AG08396 (cell line): ENCODE measurements at places on chromosomes 2 and 18.

DNA sequence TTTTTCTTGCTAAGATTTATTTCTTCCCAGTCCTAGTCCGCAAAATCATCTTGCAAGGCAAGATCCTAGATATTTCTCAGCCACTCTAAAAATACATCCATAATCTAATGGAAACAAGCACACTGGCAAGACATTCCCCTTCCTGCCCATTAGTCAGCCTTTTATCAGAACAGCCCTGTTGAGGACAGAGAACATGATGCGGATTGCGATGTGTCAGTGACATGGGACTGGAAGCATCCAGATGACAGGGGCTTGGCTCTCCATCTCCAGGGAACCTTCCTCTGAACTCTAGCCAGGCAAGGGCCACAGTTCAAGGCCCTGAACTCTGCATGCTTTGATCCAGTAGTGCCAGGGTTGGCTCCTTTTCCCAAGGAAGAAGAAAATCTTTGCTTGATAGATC, 70.0 kb downstream of the VSNL1 start:
- DNase-seq = no peak

DNA sequence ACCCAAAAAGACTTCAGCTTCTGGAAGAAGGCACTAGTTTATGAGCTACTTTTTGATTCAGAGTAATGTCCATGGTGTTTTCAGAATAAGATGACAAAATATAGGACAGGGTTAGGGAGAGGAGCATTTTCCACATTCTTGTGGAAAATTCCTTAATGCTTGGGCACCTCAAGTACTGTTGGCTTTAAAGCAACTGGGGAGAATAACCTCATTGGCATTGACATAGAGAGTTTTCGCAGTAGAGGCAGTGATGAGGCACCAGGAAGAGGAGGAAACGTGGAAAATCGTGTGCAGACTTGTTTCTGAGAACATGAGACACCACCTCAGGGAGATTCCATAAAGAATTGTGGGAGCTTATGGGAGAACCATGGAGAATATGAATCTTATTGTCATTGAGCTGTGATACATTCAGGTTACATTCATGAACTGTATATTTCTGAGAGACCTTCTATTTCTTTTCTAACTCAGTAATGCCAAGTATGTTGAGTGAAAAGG, 929.0 kb upstream of the NRXN1 start:
- DNase-seq = no peak

- DNase-seq = no peak
These were observed 42.0 kb upstream of the CCDC150 start for GRCh38 chr2:196597531-196597930.

DNA sequence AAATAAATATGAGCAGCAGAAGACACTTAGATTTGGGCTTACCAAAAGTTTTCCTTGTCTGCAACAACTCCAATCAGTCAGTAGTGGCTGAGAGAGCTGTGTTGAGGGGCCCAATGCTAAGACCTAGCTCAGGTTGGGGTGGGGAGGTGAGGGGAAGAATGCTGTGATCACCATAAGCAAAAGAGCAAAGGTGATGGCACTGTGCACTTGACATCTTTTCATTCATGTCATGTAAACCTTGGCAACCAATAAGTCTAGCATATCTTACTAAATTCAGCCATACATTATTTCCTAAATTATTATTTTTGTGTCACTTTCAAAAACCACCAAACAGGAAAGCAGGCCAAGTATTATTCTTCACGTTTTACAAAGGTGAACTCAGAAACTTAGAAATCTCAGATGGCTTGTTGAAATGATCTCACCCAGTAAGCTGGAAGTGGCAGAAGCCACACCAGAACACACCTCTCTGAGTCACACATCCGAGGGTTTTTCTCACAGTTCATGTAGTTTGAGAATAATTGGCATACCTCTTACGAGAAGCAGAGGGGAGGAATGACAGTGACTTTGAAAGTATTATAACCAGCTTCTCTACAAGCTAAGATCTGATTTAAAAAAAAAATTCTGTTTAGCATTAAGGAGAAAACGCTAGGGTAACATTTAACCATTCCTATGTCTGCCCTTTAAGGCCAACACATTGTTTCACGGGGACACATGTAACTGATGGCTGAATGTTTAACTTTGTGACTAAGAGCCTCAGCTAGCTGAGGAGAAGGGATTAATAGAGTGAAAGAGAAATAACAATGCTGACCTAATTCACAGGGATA, 43.3 kb upstream of the SETBP1 start:
- DNase-seq = no peak

- no peak for DNase-seq
These were observed 48.7 kb downstream of the FMNL2 start for GRCh38 chr2:152383702-152384101.
